ENCODE measurements at places on chromosomes 12 and 14.

DNA sequence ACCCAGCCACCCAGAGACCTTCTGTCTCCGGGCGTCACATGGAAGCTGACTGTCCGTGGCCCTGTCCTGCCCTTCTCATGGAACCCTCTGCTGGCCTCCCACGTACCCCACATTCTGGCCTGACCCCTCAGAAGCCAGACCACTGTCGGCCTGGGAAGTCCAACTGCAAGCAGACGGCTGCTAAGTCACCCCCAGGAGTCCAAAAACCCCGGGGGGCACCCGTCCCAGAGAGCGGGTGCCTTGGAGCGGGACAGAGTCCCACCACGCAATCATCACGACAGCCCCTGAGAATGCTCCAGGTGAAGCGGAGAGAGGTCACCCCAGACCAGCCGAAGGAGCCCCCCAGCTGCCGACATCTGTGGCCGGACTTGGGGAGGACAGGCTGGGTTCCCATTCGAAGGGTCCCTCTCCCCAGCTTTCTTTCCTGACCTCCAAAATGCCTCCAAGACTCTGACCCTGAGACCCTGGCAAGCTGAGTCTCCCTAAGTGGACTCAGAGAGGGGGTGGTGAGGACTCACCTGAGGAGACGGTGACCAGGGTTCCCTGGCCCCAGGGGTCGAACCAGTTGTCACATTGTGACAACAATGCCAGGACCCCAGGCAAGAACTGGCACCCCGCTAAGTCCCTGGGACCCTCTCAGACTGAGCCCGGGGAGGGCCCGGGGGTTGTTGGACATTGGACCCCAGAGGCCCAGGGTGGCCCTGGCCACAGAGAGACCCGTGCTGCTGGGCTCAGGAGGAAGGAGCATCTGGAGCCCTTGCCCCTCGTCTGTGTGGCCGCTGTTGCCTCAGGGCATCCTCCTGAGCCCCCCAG lies 337.1 kb downstream of the TMEM121 start:
- peak; percentile 1 for DNase-seq

DNA sequence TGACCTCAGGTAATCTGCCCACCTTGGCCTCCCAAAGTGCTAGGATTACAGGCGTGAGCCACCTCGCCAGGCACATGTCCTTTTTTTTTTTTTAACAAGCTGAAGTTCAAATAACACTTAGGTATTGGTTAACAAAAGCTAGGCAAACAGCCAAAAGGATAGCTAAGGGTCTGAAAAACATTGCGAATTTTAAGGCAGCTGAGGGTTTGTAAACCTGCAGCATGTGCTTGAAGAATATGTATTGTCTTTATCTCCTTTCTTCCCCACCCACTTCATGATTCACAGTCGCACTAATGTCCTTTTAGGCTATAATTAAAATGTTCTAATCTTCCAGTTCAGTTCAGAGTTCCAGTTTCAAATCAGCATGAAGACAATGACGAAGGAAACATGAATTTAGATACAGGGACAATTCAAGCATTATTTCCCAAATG lies 30.1 kb upstream of the CERS5 start:
- no peak for DNase-seq

GRCh38 chr12:25130741-25131188 lies 64.2 kb downstream of the DNAI7 start:
- DNase-seq: no peak

DNA sequence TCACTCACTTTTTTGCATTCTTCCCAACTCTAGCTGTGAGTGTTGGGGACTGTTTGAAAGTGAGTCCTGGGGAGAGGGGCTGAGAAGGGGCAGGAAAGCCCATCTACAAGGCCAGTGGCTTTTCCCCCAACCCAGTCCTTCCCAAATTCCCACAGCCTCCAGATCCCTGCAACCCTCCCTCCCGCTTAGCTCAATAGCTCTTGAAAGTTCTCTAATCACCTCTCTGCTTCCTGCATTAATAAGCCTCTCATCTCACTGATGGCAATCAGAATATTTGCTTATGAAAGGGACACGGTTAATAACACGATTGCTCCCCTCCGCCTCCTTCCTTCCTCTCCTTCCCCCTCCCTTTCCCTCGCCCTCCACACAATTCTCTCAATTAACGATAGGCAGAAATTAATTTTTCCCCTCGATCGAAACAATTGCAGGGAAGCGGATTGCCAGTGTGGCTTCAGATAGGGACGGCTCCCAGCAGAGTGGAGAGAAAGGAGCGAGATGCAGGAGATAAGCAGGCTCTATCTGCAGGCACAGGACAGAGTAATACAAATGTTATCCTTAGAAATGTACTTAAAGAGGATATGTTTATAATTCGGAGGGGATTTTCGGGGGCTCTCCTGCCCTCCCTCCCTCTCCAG lies 15.1 kb upstream of the GPATCH2L start:
- no peak for DNase-seq

GRCh38 chr14:67285876-67286452 lies 44.7 kb downstream of the PALS1 start:
- no peak for DNase-seq

DNA sequence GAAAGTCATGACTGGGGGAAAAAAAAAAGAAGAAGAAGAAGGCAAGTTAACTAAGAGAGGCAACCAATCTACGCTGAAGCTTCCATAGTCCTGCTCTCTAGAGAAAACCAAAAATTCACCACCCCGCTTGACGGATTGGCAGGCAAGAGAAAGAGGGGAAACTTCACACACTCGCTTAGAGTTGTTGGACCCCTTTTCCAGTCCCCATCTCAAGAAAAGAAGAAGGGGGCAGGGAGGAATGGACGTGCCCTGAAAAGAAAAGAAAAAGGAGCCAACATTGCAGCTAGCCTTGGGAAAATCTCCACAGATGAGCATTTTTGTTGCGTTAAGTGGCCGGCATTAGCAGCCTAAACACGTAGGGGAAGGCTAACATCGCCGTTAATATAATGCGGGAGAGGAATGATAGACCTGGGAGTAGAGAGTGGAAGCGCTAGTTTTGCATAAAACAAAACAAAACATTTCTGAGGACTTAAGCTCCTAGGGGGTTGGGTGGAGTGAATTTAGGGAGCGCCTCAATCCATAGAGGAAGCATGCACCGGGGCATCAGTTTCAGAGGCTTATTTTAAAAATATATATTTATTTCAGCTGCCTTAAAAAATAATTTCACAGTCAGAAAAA lies 11.3 kb upstream of the FOXG1 start:
- no peak for DNase-seq

- peak; percentile 23 for DNase-seq
Observed at GRCh38 chr12:27534060-27534764, 10.2 kb downstream of the PPFIBP1 start.

GRCh38 chr12:78888568-78888967 lies 24.0 kb downstream of the SYT1 start:
- DNase-seq: no peak

GRCh38 chr14:68514608-68515194 lies 278.2 kb downstream of the ZFP36L1 start:
- DNase-seq: no peak

DNA sequence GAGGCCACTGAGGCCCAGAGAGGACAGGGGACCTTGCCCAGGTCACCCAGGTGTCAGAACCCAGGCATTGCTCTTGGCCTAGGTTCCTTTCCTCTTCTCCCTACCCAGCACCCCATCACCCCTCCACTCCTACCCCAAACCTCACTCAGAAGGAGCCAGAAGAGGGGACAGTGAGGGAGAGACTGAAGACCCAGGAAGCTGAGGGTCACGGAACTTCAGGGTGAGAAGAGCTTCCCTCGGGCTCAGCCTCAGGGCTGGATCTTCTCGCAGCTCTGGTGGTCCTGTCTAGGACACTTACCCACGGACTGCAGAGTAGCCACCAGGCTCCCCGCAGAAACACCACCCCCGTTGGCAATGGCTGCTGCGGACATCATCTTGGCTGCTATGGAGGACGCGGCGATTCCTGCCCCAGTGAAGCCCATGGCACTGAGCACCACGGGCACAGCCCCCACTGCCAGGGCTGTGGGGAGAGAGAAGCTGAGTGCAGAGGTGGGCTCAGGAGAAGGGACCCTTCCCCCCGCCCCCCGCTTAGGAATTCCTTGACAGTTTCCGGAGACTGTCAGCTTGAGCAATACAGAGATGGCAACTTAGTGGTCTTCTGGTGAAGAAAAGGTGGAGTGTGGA lies 1.1 kb downstream of the IFI27L2 start:
- no peak for DNase-seq

GRCh38 chr14:63308723-63309317 lies 9.9 kb downstream of the GPHB5 start:
- DNase-seq: peak; percentile 19

DNA sequence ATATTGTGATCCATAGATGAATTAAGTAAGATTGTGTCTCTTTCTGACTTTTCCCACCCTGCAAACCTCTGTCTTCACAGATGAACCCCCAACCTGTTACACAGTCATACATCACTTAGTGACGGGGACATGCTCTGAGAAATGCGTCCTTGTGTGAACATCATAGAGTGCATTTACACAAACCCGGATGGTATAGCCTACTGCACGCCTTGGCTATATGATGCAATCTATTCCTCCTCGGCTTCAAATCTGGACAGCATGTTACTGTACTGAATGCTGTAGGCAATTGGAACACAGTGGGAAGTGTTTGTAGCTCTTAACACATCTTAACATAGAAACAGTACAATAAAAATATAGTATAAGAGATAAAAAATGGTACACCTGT lies 7.4 kb upstream of the TESPA1 start:
- DNase-seq: no peak

GRCh38 chr12:54988402-54989054 lies 4.0 kb upstream of the TESPA1 start:
- DNase-seq: no peak

DNA sequence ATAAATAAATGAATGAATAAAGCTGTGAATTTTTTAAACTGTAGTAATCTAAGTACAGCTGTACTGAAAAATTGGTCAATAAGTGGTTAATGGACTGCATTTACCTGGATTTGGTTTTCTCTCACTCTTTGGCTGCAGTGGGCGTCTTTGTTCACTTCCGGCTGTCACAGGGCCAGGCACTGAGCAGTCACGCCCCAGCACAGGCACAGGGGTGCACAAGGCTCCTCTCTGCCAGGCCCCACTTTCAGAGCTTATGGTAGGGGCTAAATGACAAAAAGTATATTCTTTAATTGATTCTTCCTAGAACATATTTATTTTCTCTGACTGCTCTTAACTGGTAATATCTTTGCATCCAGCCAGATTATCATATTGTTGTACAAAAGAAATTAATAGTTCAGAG lies 70.6 kb upstream of the DYNC1H1 start:
- DNase-seq: no peak

GRCh38 chr14:95445676-95446075 lies 70.8 kb downstream of the SYNE3 start:
- no peak for DNase-seq

- peak; percentile 45 for DNase-seq
Observed at GRCh38 chr12:93591137-93591868, 18.8 kb downstream of the SOCS2 start.

DNA sequence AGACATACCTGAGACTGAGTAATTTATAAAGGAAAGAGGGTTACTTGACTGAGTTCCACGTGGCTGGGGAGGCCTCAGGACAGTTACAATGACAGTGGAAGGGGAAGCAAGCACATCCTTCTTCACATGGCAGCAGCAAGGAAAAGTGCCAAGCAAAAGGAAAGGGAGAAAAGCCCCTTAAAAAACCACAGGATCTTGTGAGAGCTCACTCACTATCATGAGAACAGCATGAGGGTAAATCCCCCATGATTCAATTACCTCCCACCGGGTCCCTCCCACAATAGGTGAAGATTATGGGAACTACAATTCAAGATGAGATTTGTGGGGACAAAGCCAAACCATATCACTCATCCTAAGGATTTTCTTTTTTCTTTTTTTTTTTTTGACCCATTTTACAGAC lies 177.8 kb upstream of the EEA1 start:
- peak; percentile 11 for DNase-seq

GRCh38 chr12:74941670-74942069 lies 268.0 kb downstream of the KCNC2 start:
- DNase-seq: no peak

- DNase-seq: no peak
Observed at GRCh38 chr12:92871116-92871515, 58.0 kb downstream of the EEA1 start.

DNA sequence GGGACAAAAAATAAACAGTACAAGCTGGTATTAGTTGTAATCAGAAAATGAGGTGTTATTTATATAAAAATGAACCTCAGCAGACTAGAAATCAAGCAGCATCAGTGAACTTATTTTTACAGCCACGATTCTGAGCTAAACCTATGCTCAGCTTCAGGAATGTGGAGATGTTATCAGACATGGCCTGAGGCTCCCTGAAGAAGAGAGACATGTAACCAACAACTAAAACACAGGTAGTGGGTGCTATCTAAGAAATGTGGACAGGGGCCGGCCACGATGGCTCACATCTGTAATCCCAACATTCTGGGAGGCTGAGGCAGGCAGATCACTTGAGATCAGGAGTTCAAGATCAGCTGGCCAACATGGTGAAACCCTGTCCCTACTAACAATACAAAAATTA lies 534.3 kb downstream of the VRK1 start:
- no peak for DNase-seq

GRCh38 chr12:115572440-115572839 lies 705.1 kb downstream of the MED13L start:
- no peak for DNase-seq

- no peak for DNase-seq
Observed at GRCh38 chr14:92456215-92457015, 57.2 kb upstream of the RIN3 start.

DNA sequence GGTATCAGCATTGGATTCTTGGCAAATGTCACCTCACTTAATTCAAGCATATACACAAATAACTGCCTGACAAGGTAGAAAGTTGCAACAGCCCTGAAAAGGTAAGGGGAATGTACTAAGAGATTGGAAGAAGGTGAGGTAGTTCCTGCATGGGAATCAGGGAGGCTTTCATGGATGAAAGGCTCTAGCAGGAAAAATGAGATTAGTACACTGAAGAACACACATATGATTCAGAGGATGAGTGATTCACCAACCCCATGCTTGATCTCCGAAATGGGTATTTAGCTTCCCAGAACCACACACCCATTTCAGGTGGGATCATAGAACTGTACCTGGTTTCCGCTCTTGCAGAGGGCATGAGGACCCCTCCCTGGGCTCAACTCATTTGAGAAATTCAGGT lies 65.8 kb downstream of the PAH start:
- no peak for DNase-seq

GRCh38 chr12:103580026-103580425 lies 7.0 kb upstream of the STAB2 start:
- DNase-seq: no peak

Measured in activated CD4-positive, alpha-beta T cell treated with anti-CD3 and anti-CD28 coated beads, Interleukin-2, amount 50 U/mL, for 48 hours (primary cell).